ENCODE measurements at places on chromosomes 6 and 20.

GRCh38 chr6:116018976-116019375 is 41.7 kb downstream of the FRK start:
- no peak for DNase-seq

- peak; percentile 36 for DNase-seq
These were observed 651 bp upstream of the TAPBP start for GRCh38 chr6:33314515-33314942.

DNA sequence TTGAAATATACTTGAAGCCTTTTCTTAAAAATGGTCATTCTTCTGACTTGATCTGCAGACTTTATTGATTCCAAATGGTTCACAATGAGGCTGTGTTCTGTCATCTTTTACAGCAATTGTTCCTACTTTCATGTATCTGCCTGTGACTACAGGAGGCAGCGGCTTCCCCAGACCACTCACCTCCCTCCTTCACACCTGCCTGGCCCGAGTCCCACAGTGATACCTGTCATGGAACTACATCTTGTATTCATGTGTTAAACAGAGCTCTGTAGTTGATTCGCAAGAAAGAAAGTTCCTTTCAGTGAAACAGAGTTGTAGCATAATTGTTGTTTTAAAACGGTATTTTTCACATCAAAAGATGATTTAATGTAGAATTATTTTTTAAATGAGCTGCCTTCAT is 673.5 kb upstream of the AGPAT4 start:
- DNase-seq: no peak

DNA sequence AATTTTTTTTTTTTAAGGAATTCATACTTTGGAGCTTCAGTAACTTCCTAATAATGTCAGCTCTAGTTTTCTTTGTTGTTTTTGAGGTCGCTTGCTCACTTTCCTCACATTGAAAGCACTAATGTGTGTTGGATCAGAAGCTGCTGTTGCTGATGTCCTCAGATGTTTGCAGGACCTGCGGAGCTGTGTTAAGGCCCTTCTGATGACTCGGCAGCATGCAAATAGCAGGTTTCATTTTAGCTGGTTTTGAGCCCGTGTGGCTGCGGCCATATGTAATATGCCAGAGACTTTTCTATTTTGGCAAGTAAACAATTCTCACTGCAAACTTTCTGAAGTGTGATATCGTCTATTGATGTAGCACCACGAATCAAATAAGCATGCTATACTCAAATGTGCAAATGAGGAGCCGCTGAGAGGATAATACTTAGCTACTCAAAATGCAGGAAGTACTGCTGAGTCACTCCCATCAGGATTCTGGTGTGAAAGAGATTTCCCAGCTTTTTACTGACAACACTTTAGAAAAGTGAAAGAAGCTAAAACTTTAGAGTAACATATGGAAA is 187.8 kb downstream of the SASH1 start:
- peak; percentile 54 for DNase-seq

GRCh38 chr6:44068607-44069296 is 58.5 kb downstream of the MRPL14 start:
- no peak for DNase-seq

- DNase-seq: no peak
These were observed 10.7 kb upstream of the ADRM1 start for GRCh38 chr20:62292108-62292507.

- peak; percentile 75 for DNase-seq
These were observed 200.5 kb downstream of the SMOC2 start for GRCh38 chr6:168641446-168641845.

GRCh38 chr20:38357653-38358207 is 11.4 kb downstream of the LBP start:
- DNase-seq: no peak

DNA sequence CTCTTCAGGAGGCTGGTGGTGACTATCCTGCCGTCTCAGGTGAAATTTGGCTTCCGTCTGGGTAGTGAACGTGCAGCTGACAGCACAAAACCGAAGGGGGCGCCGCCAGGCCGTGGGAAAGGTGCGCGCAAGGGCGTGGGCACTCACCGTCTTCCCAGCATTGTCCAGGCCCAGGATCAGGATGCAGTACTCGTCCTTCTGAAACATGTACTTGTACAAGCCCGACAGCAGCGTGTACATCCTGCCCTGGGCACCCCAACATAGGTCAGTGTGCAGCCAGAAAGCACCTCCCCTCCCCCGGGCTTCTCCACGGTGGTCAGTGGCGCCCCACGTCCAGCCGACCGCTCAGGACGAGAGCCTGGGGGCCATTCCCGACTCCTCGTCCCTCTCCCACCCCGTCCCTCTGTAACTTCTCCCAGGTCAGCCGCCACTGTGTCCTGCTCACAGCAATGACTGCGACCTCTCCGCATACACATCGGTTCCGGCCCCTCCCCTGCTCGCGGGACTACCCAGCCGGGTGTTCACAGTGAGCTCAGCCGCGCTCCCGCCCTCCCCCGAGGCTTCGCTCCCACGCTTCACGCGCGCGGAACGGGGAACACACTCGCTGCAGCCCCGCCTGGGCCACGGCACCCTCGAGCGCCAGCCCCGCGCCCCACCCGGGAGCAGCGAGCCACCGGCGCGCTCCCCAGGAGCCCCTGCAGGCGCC is 771 bp downstream of the ARFRP1 start:
- peak; percentile 21 for DNase-seq

DNA sequence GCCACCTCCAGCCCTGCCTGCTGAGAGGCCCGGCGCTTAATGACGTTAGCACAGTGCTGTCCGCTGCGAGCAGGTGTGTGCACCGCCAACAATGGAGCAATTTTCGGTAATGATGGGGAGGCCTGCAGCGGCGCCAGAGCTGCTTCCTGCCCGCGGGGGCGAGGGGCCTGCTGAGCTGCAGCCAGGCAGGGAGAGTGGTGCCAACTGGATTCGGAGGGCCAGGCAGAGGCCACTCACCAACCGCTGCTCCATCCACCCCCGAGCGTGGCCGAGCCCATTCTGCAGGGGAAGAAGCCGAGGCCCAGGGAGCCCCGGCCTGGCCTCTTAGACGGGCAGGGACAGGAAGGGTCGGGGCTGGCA is 9.6 kb downstream of the HRH3 start:
- DNase-seq: no peak

Data from urothelium cell line (cell line).